ENCODE measurements at places on chromosomes 6 and 20. TPM values are rescaled to one million over a fixed set of nuclear protein-coding genes. Genes with fewer than 3 reads are reported as not detected.
A peak's percentile ranks its signal among the peaks of the same experiment; 100 is the strongest.

KCNG1 gene
- 3.6 TPM for total RNA-seq

- peak; percentile 58 for DNase-seq
Observed at GRCh38 chr6:114432400-114432799, 89.6 kb upstream of the HS3ST5 start.

GRCh38 chr6:37847704-37848103, 28.2 kb downstream of the ZFAND3 start:
- no peak for DNase-seq

MYH7B gene
- total RNA-seq: 1.5 TPM

HDAC2 gene
- total RNA-seq: 389 TPM

DNA sequence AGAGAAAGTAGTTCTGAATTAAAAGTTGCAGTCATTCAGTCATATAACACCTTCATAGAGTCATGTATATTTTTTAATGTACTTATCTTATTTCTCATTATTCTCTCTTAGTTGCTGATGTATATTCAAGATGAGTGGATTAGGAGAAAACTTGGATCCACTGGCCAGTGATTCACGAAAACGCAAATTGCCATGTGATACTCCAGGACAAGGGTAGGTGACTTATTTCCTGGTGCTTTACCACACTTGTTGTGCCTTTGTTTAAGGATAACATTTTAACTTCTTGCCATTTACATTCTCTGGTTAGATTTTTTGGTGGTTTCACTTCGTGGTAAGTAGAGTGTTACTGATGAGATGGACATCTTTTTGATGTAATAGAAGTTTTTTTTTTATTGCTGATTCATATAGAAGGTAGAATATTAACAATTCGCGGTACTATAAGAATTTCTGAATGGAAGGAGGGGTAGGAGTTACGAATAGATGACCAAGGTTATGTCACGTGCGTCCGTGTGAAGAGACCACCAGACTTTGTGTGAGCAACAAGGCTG, 120.5 kb downstream of the NCOA3 start:
- no peak for DNase-seq
